Common myeloid progenitor, CD34-positive (primary cell): ENCODE measurements at places on chromosomes 4 and X.

DNA sequence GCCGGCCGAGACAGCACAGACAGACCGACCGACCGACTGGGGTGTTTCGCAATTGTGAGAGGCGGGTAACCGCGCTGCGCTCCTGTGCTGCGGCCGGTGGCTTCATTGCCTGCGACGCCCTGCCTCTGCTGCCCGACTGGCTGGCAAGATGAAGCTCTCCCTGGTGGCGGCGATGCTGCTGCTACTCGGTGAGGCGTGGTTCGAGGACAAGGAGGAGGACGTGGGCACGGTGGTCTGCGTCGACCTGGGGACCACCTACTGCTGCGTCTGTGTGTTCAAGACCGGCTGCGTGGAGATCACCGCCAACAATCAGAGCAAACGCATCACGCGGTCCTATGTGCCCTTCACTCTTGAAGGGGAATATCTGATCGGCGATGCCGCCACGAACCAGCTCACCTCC, 565.7 kb upstream of the SMIM31 start:
- no peak for DNase-seq
- H3K4me1 ChIP-seq: no peaks in the 10 kb centered on the region
- no peaks in the 10 kb centered on the region for H3K36me3 ChIP-seq
- no peak overlapping the region for H3K4me3 ChIP-seq
- no peak overlapping the region for H3K27ac ChIP-seq

DNA sequence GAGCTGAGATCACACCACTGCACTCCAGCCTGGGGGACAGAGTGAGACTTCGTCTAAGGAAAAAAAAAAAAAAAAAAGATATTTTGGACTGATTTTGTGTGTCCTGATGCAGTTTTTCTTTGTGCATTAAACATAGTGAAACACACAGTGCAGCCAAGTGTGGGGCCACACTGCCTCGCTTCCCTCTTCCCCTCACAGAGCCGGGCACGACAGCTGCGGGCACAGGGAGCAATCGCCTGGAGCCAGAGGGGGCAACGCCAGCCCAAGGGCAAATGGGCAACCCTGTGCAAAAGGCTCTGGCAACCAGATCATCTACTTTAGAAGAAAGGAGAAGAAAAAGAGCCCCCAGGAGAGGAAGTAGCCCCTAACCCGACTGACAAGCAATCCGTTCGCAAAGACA, 13.5 kb upstream of the CCNQ start:
- DNase-seq: no peak
- H3K4me1 ChIP-seq: peaks cover 11% of the 10 kb centered on the region
- peaks cover 4% of the 10 kb centered on the region for H3K27me3 ChIP-seq
- no peaks in the 10 kb centered on the region for H3K36me3 ChIP-seq
- H3K4me3 ChIP-seq: no peak overlapping the region

DNA sequence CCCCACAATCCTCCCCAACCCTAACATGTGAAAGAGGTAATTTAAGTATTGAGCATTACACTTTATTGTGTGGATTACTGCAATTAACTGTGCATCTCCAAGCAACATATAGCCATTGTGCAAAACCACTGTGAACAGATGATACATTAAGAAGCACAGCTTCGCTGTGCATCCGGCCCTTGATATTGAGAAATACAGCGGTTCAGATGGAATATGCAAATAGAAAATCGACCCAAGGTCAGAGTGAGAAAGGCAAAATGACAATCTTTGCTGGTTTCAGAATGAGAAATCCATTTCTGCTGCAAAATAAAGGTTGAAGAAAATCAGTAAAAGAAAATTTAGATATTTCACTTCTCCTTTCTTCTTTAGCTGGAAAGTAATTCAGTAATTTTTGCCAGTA, 805.9 kb upstream of the GRID2 start:
- no peak for DNase-seq
- H3K36me3 ChIP-seq: no peaks in the 10 kb centered on the region
- no peak overlapping the region for H3K4me3 ChIP-seq
- no peaks in the 10 kb centered on the region for H3K4me1 ChIP-seq

- DNase-seq: no peak
- H3K27ac ChIP-seq: no peak overlapping the region
- no peak overlapping the region for H3K4me3 ChIP-seq
- H3K36me3 ChIP-seq: no peaks in the 10 kb centered on the region
- no peaks in the 10 kb centered on the region for H3K27me3 ChIP-seq
- no peaks in the 10 kb centered on the region for H3K4me1 ChIP-seq
These were observed 155.8 kb downstream of the IL15 start for GRCh38 chr4:141792164-141792563.

DNA sequence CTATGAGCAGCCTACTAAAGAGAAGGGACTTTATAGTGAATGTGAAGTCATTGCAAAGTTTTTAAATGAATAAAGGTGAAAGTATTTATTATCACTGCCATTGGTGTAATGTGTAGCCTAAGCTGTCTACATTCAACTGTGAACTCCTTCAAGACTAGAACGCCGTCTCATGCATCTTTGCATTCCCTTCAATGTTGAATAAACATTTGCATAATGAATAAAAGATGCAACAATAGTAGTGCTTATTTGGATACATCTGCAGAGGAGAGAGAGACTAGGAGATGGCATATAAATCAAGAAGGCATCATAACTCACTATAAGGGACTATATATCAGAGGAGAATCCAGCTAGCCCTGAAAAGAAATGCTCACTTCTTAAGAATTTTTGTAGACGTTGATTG, 1623.8 kb upstream of the TENM3 start:
- H3K4me1 ChIP-seq: peaks cover 3% of the 10 kb centered on the region
- H3K4me3 ChIP-seq: no peak overlapping the region
- no peak for DNase-seq
- no peaks in the 10 kb centered on the region for H3K36me3 ChIP-seq
- no peaks in the 10 kb centered on the region for H3K27me3 ChIP-seq
- H3K27ac ChIP-seq: no peak overlapping the region

- H3K27me3 ChIP-seq: no peaks in the 10 kb centered on the region
- no peak overlapping the region for H3K27ac ChIP-seq
- H3K36me3 ChIP-seq: no peaks in the 10 kb centered on the region
- DNase-seq: peak; percentile 51
These were observed 319 bp downstream of the DRP2 start for GRCh38 chrX:101219864-101220346.

- H3K27me3 ChIP-seq: no peaks in the 10 kb centered on the region
- DNase-seq: no peak
- H3K4me3 ChIP-seq: no peak overlapping the region
- no peaks in the 10 kb centered on the region for H3K36me3 ChIP-seq
- no peak overlapping the region for H3K27ac ChIP-seq
These were observed 248.9 kb downstream of the SLC7A11 start for GRCh38 chr4:137993232-137993631.

GRCh38 chr4:65311120-65311519, 359.2 kb downstream of the EPHA5 start:
- no peak overlapping the region for H3K27ac ChIP-seq
- no peaks in the 10 kb centered on the region for H3K36me3 ChIP-seq
- no peak overlapping the region for H3K4me3 ChIP-seq

- DNase-seq: peak; percentile 55
- H3K36me3 ChIP-seq: no peaks in the 10 kb centered on the region
- H3K27me3 ChIP-seq: no peaks in the 10 kb centered on the region
- H3K4me3 ChIP-seq: no peak overlapping the region
- peaks cover 12% of the 10 kb centered on the region for H3K4me1 ChIP-seq
- H3K27ac ChIP-seq: no peak overlapping the region
These were observed 208.1 kb upstream of the TET2 start for GRCh38 chr4:104938624-104939023.

- no peaks in the 10 kb centered on the region for H3K36me3 ChIP-seq
- peak; percentile 16 for DNase-seq
- H3K27ac ChIP-seq: no peak overlapping the region
These were observed 404.5 kb downstream of the BCOR start for GRCh38 chrX:39693298-39693697.

- H3K27ac ChIP-seq: no peak overlapping the region
- no peaks in the 10 kb centered on the region for H3K36me3 ChIP-seq
- no peak overlapping the region for H3K4me3 ChIP-seq
- no peaks in the 10 kb centered on the region for H3K27me3 ChIP-seq
These were observed 177.6 kb downstream of the IQCM start for GRCh38 chr4:149638073-149638472.

- no peak overlapping the region for H3K4me3 ChIP-seq
- H3K4me1 ChIP-seq: no peaks in the 10 kb centered on the region
- no peak overlapping the region for H3K27ac ChIP-seq
- H3K27me3 ChIP-seq: no peaks in the 10 kb centered on the region
These were observed 10.9 kb upstream of the LAS1L start for GRCh38 chrX:65545456-65545855.

GRCh38 chr4:53040851-53041250, 178.7 kb downstream of the RASL11B start:
- H3K36me3 ChIP-seq: no peaks in the 10 kb centered on the region
- H3K4me3 ChIP-seq: no peak overlapping the region
- no peaks in the 10 kb centered on the region for H3K27me3 ChIP-seq
- no peak overlapping the region for H3K27ac ChIP-seq
- H3K4me1 ChIP-seq: no peaks in the 10 kb centered on the region

GRCh38 chr4:3765271-3766035, 732 bp upstream of the ADRA2C start:
- peak overlapping the region; percentile 21 for H3K4me3 ChIP-seq
- peak; percentile 45 for DNase-seq
- peaks cover 17% of the 10 kb centered on the region for H3K27me3 ChIP-seq
- H3K36me3 ChIP-seq: no peaks in the 10 kb centered on the region

DNA sequence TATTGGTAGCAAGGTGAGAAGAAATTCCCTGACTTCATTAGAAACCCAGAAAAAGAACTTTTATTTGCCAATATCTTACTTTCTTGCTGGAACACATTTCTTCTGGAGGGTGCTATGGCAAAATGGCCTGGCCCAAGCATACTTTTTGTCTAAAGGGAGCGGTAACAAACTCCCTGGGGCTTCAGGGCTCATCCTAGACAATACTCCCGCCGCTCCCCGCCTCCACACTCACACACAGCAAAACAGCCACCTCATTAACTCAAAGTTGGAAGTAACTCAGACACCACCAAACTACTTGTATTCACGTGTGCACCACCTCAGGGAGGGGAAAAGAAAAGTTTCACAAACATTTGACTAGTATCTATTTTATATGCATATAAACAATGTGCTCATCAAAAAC, 75.7 kb downstream of the IGSF1 start:
- no peak overlapping the region for H3K27ac ChIP-seq
- H3K36me3 ChIP-seq: no peaks in the 10 kb centered on the region
- no peak for DNase-seq

GRCh38 chr4:10240691-10241090, 124.1 kb upstream of the WDR1 start:
- no peaks in the 10 kb centered on the region for H3K36me3 ChIP-seq
- H3K27ac ChIP-seq: peak overlapping the region; percentile 9
- DNase-seq: no peak
- H3K4me3 ChIP-seq: no peak overlapping the region
- H3K4me1 ChIP-seq: no peaks in the 10 kb centered on the region

DNA sequence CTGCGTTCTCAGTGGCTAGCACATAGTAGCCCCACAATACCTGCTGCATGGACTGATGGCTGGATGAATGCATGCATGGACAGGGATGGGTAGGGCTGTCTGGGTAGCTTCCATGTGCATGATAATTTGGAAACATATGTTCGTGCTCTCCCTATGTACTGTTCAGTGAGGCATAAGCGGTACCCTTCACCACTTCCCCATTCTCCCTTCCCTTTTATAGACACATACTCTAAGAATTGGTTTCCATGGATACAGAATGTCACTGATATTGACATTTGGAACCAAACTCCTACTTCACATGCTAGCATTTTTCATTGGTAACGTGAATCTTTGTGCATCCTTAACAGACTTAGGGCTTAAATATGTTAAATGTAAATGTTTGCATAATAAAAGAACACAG, 20.4 kb downstream of the USP46 start:
- no peak overlapping the region for H3K27ac ChIP-seq
- no peaks in the 10 kb centered on the region for H3K36me3 ChIP-seq
- no peaks in the 10 kb centered on the region for H3K4me1 ChIP-seq
- peak; percentile 82 for DNase-seq

DNA sequence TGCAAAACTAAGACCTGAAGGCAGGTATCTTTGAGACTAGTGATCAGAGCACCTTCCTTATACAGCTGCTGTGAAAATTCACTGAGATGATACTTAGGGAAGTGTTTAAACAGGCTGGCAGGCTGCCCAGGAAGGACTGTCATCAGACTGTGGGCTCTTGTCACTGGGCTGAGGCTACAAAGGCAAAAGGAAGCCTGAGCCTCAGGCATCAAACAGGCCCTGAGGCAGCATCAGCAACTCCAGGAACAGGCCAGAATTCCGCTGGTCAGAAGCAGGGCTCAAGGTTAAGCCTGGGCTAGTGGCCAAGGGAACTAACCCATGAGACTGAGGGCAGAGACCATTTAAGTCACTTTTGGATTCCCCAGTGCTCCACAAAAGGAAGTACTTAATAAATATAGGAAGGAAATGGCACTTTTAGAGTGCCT, 12.8 kb downstream of the PJA1 start:
- H3K36me3 ChIP-seq: no peaks in the 10 kb centered on the region
- H3K4me1 ChIP-seq: peaks cover 4% of the 10 kb centered on the region
- H3K4me3 ChIP-seq: no peak overlapping the region
- peak; percentile 37 for DNase-seq

DNA sequence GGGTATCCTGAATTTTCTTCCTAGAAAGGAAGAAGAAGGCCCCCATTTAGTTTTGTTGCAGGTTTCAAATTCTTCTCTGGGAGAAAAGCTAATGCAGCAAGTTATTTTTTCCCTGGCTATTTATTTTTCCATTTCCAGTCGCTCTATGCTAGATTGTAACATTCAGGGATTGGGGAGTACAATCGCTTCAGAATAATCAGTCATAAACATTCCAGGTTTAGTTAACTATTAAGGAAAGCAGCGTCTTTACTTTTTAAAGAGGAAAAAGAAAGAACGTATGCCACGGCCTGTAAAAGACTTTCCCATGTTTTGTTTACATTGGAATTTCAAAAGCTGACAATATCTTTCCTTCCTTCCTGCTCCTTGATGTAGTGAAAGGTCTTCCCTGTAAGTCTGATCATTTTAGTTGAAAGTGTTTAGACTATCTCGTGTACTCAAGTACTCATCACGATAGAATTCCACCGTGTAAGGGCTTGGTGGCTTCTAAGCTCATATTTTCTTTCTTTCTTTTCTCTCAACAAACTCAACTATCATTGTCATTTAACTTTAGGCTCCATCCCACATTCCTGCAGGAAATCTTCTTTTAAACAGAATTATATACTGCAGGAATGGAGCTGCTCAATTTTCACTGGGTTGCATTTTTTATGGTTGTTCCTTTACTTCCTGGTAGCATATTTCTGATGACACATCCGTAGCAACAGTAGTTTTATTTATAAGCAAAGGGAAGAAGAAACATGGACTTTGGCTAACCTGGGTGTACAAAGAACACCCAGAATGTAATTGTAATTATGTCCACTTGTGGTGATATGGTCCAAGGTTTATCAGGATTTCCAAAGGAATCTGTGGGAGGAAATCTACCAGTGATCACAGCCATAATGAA, 213.1 kb upstream of the FAT1 start:
- no peak overlapping the region for H3K27ac ChIP-seq
- no peak overlapping the region for H3K4me3 ChIP-seq
- no peaks in the 10 kb centered on the region for H3K36me3 ChIP-seq
- no peaks in the 10 kb centered on the region for H3K27me3 ChIP-seq
- DNase-seq: no peak
